ENCODE measurements at places on chromosomes 7 and 10.

DNA sequence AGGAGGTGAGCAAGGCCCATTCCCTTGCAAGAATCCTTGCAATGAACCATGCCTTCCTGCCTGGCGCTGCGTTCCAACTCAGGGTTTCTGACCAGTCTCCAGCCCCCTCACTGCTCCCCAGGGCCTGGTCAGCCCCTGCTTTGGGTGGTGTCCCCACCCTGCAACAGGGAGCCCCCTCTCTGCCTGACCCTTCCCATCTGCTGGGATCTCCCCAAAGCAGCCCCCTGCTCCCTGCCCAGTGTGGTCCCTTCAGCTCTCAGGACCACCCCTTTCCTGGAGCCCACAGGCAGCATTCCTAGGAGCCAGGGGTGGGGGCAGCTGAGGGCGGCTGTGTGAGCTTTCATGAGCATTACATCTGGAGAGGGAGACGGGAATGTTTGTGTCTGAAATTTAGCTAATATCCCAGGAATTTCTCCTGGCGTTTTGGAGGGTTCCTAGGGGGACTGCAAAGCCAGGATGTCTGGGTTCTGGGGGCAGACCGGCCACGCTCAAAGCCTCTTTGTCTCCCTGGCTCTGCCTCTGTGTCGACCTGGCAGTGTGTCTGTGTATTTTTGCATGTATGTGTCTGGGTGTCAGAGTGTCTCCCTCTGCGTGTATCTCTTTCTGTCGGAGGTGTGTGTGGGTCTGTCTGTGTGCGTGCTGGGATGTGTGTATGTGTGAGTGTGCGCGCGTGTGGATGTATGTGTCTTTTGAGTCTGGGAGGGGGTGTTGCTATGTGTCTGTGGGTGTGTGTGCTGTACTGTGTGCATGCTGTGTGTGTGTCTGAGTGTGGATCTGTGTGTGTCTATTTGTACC lies 300.5 kb upstream of the ZMIZ1 start:
- no peak for DNase-seq

DNA sequence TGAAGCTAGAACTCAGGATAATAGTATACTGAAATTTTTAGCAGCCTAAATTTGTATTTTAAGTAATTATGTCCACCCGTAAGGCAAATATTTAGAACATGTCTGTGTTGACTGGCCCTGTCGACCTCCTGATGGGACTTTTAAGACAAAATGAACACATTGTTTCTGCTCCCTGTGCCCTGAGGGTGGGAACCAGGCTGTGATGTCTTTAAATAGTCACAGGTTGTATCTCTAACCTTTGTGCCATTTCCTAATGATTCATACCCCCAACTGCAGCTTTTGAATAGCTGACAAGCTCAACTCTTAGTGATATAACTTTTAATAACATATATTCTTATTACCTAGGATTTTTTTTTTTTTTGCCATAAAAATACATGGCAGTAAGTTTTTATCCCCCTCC lies 494.9 kb upstream of the AKR1E2 start:
- DNase-seq, result no peak

DNA sequence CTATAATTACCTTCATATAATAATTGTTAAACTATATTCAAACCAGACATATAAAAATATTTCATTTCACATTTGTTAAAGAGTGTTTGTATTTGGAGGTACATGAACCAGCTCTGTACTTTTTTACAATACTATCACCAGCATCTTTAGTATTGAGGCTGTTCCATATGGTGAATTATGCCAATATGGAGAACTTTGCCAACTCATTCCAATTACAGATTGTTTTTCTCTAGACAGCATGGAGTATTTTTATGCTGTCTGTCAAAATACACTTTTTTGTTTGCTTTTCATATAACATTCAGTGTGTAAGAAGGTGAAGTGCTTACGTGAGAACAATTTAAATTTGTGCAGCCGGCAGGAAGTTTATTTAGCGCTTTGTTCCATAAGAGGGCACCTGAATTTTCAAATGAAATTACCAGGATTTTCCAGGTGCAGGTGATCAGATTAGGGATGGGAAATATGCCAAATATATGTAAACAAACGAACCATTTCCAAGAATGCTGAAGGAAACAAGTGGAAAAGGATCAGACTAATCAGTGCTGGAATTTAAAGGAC lies 54.9 kb downstream of the SEMA3E start:
- DNase-seq, result no peak

- DNase-seq, result no peak
These were observed 415.3 kb upstream of the NRP1 start for GRCh38 chr10:33749790-33750189.

DNA sequence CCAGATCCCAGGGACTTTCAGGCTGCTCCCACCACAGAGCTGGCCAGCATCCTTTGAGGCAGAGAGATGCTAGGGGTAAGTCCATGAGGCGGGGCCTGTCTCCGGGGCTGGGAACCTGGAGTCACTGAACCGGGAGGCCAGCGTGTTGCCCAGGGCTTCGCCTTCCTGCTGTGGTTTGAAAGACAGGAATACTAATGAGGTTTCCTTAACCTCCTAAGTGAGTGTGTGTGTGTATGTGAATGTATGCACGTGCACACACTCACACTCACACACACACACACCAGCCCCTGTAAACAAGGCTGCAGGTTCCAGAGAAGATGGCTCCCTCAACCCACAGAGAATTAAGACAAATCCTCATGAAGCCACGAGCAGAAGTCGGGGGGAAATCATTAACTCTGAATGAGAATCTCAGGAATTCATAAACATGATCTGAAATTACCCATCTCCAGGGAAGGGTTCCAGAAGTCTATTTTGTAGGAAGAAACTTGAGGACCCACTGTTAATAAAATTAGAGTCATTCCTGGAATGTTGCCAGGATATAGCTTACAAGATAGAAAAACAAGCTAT lies 20.3 kb upstream of the PFKP start:
- DNase-seq, result no peak

DNA sequence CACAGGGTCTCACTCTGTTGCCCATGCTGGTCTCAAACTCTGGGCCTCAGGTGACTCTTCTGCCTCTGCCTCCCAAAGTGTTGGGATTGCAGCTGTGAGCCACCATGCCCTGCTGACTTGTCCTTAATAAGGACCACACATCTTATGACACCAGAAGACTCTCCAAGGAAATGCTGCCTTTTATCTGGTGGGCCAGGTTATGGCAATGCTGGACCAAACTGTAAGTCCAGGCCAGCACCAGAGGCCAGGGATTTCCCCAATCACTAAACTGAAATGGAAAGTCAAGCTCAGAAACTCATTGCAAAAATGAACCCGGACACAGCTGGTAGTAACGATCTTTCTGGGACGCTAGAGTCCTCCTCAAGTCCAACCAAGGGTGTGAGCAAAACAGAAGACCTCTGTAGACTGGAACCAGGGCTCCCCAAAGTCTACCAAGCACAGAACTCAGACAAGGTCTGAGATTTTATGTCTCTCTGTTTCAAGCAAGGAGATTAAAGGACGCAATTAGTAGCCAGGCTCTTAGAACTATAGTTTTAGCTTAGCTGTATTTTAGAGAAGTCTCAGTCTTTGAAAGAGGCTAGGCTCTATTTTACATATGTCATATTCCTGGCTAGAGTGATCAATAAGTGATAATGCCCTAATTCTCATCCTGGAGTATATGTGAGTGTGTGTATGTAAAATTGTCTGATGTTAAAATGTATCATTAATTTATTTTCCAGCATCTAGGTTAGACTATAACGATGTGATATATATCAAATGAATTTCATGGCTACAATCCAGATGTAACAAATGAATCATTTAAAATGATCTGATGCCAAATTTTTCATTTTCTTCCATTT lies 74.0 kb upstream of the ITGB1 start:
- no peak for DNase-seq

DNA sequence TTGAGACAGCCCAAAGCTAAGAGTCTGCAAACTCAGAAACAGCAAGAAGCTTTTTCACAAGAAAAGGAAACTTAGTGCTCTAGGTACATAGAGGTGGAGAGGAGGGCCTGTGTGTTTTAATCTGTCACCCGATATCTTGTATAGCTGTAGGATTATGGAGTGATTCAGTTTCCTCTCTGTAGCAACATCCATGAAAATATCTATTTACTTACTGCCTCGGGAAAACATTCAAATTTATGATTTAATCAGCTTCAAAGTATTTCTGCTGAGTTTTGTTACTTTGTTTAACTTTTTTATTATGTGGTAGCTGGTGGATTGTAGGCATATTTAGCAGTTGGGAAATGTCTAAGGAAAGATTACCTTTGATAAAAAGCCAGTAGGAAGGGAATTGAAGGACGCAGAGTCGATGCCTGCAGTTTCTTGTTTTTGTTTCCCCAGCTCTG lies 292.0 kb downstream of the CCDC3 start:
- no peak for DNase-seq

- DNase-seq, result no peak
These were observed 689.5 kb downstream of the DNAJB9 start for GRCh38 chr7:109259151-109259550.
